Foreskin melanocyte (primary cell): ENCODE measurements at places on chromosomes 2 and 18.
A peak's percentile ranks its signal among the peaks of the same experiment; 100 is the strongest.

DNA sequence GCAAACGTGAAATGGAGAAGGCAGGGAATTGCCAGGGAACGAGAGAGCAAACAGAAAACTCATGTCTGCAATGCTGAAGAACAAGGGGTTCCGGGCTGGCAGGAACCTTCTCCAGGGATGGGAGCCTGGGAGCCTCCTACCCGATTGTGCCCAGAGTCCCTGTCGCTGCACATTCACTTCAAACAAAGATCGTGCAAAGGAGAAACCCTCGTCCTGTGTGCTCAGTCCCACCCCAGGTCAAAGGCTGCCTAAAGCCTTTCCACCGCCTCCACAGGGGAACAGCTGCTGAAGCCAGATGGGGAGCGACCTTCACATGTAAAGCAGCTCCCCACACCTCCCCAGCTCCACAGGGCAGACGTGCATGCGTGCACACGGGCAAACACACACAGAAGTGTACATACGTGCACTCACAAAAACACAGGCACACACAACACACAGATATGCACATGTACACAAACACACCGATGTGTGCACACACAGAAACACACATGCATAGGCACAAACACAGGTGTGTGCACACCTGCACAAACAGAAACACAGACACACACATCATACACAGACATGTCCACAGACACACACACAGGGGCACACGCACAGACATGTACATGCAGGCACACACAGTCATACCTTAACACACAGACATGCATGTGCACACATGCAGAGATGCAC is 460.1 kb upstream of the SALL3 start:
- no peak for DNase-seq

GRCh38 chr18:78433562-78433961 is 546.1 kb upstream of the SALL3 start:
- no peak for DNase-seq

DNA sequence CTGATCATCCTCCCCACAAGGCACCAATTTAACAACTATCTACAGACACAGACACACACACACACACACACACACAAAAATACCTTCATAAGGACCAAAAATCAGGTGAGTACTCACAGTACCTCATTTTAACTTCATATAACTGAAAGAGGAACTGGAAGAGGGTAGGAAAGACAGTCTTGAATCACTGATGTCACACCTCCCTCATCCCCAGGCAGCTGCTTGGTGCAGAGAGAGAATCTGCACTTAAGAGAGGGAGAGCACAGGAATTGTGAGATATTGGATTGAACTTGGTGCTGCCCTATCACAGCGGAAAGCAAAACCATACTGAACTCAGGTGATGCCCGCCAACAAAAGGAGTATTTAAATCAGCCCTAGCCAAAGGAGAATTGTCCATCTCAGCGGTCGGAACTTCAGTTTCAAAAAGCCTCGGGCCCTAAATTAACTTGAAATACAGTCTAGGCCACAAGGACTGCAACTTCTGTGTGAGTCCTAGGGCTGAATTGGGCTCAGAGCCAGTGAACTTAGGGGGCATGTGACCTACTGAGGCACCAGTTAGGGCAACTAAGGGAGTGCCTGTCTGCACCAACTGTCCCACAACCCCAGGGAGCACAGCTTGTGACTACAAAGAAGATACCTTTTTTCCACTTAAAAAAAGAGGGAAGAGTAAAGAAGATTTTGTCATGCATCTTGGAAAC is 211.1 kb downstream of the LRATD1 start:
- no peak for DNase-seq

- no peak for DNase-seq
Observed at GRCh38 chr18:3088449-3088848, 75.5 kb upstream of the LPIN2 start.

DNA sequence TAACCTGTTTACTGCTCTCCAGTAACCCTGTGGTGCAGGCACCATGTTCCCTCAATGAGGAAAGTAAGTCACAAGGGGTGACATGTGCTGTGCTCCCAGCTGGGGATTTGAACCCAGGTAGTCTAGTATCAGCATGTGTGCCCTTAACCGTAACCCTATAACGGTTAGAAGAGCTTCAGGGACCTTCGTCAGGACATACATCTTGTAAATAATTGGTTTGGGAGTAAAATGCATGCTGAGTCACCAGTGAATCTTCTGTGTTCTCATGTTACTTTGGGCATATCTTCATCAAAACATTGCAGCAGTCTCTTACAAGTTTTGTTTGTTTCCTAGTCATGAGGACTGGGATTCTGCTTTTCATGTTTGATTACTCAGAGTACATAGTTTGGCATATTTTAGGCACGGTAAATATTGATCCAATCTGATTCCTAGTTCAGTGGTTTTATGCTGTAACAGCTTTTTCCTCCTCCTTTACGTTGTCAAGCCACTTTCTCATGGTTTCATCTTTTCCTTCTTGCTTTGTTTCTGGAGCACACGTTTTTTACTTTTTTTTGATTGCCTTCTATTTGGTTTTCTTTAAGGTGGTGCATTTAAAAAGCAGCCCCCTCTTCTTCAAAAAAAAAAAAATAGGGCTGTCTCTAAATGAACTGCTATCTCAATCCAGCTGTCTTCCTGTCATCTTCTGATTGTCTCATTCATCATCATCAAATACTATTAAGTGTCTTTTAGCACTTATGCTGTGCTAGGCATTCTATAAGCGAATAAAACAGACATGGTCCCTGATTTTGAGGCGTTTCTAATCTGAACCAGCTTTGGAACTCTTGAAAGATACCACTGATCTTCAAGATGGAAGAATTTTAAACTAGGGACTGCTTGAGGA is 50.4 kb downstream of the CLIP4 start:
- no peak for DNase-seq

GRCh38 chr2:239269916-239270315 is 130.9 kb downstream of the HDAC4 start:
- no peak for DNase-seq

- no peak for DNase-seq
Observed at GRCh38 chr2:88250404-88250803, 80.3 kb downstream of the THNSL2 start.

GRCh38 chr18:13638719-13639595 is 87.4 kb downstream of the FAM210A start:
- DNase-seq, result no peak

DNA sequence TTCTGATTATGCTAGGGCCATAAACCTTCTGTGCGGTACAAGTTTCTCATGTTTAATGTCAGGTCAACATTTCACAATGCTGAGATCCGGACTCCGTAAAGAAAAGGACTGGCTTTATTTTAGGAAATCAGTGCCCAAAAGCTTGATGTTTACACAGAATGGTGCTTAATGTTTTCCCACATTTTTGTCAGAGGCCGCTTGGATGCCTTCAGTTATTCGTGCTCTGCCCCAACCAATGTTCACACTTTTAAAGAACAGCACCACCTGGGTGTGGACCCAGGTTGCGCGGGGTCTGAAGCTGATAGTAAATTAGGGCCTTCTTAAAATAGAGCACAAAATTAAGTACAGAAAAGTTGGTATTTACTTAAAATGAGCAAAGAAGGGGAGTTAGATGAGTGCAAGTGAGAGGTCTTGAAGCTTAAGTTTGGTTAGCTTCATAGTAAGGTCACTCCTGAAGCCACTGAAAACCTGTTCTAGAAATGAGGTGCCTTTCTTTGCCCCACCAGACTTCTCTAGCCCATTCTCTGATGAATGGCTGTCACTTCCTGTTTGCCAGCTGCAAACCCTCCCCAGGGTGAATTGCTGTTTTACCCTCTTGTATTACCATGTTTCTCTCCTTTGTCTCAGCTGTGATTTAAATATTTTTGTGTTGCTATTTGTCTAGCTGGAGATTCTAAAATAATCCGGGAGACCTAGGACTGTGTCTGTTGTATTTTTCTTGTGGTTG is 20.5 kb downstream of the SLC3A1 start:
- DNase-seq, result no peak

DNA sequence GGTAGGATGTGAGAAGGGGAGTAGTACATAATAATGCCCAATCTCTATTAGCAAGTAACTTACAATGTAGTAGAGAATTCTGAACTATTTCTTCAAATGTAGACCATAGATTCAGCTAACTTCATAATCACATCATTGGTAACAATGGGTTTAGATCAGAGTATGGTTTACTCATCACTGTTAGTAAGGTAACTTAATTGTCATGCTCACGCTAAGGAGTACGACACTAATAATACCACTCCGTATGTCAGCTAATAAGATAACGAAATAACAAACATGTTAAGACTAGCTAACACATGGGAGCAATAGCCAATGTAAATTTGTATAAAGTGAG is 56.4 kb upstream of the CCDC141 start:
- no peak for DNase-seq

DNA sequence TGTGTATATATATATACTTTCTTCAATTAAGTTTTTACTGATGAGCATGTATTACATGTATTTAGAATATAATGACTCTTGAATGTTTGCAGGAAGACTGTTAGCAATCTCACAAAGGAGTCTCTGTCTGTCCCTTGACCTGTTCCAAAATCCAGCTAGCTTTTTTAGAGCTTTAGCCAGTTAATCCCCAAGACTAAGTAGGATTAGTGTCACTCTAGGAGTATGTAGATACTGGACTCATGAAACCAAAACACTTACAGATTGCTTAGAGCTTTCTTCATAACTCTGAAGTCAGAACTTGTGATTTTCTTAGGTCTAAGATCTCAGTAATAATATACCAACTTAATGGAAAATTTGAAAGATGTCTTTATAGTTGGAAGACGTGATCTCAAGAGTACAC is 2.2 kb downstream of the UBXN4 start:
- no peak for DNase-seq

DNA sequence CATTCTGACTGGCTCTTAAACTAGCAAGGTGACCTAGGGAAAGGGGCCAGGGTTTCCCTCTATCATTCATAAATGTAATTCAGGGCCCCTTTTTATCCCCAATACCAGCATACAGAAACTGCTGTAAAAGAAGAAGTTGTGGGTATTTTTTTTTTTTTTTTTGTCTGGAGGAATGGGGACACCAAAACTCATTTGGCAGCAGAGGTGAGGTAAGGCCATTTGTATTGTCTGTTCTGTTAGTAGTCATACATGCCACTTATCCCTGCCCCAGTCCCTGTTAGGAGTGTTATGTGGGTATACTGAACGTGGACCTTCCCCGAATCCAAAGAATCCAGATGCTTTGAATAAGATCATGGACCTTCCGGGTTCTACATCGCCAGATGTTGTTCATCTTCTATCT is 1.7 kb downstream of the SEPTIN2 start:
- DNase-seq, result no peak

DNA sequence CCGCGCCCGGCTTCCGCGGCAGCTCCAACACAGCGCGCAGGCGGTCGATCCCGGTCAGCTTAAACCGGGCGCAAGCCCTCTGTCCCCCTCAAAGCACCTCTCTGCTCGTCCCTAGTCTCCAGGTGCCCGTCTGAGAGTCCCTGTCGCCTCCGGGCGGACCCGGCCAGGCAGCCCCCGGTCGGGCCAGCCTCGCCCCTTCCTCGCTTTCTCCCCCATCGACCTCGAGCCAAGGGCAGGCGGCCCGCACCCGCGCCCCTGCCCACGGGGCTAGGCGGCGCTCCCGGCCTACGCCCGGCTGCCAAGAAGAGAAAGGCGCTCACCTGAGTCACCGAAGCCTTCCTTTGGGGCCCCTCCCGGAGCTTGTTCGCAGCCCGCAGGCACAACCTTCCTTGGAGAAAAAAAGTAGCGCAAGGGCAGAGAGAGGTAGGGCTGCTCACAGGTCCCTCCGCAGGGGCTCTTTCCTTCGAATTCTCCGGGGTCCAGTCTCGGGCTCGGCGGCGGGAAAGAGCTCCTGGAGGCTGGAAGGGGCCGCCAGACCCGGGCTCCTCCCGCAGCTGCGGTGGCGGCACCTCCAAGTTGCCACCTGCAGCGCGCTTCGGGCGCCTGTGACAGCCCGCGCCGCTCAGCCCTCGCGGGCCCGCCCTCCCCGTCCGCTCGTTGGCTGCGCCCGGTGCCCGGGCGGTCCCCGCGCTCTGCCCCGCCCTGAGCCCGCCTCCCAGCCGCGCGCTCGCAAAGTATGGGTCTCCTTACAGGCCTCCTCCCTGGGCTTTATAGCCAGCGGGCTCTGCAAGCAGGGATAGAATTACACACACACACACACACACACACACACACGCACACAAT is 86.5 kb upstream of the EPB41L3 start:
- DNase-seq, result peak; percentile 59

DNA sequence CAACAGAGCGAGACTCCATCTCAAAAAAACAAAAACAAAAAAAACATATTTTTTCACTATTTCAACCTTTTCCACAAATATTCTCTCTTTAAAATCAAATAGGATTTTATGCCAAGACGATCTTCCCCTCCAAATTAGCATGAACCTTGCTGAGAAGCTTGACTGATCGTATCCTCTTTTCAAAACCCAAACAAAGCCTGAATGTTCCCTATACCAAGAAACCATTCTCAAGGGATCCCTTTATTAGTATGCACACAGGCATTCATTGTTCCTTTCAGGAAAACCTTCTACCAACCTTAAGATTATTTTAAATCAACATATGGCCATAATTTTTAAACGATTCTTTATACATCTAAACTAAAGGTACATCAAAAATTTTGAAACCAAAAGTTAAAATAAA is 6.3 kb downstream of the SPIRE1 start:
- DNase-seq, result peak; percentile 79

- no peak for DNase-seq
Observed at GRCh38 chr2:72141032-72141645, 6.5 kb downstream of the CYP26B1 start.

DNA sequence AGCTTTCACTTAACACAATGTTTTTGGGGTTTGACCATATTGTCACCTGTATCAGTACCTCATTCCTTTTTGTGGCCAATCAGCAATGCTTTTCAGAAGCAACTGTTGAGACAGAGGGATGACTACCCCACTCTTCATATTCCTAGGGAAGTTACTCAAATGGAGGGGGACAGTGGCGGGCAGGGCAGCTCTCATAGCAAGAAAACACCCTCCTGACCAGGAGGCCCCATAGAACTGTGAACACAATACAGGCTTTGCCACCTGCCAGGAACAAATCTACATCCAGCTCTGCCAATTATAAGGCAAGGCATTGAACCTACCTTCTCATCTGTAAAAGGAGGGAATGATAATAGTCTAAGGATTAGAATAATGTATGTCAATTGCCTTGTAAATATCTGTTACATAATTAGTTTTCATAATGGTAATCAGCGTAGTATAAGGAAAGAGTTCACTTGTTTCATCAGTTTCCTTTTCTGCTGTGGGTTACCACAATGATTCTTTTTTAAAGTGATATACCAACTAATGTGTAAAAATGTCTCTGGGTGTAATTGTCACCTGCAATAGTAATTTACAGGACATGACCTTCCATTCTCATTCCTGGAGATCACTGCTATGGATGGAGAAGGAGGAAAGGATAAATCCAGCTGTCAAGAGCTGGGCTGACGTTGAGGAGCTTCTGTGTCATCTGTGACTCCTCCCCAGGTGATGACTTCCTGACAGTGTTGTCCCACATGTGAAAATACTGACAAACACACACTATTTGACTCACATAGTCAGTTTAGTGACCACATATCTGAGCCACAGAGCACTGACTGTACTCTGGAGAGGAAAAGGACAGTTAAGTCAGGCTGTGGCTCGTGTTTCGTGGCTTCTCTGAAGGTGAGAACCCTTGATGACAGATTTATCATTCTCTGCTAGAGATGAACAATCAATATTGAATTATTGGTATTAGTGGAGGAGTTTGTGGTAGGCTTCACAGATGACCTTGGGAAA is 13.5 kb downstream of the ALPK2 start:
- DNase-seq, result no peak

GRCh38 chr2:40329739-40330030 is 122.2 kb downstream of the SLC8A1 start:
- no peak for DNase-seq

- DNase-seq, result no peak
Observed at GRCh38 chr2:239536186-239536585, 135.4 kb upstream of the HDAC4 start.

- DNase-seq, result no peak
Observed at GRCh38 chr18:26865557-26865956, at the start of gene AQP4. Gene AQP4 (minus strand): TSS chr18:26865707. CDS start chr18:26865689, 18 bp downstream.

- DNase-seq, result no peak
Observed at GRCh38 chr18:49924293-49924983, 111.1 kb upstream of the ACAA2 start.
